ENCODE measurements at places on chromosomes 5 and 9.

- DNase-seq: no peak
Measured at GRCh38 chr9:79535534-79535933, 36.2 kb upstream of the TLE4 start.

- no peak for DNase-seq
Measured at GRCh38 chr9:89139455-89139854, 39.2 kb downstream of the SHC3 start.

DNA sequence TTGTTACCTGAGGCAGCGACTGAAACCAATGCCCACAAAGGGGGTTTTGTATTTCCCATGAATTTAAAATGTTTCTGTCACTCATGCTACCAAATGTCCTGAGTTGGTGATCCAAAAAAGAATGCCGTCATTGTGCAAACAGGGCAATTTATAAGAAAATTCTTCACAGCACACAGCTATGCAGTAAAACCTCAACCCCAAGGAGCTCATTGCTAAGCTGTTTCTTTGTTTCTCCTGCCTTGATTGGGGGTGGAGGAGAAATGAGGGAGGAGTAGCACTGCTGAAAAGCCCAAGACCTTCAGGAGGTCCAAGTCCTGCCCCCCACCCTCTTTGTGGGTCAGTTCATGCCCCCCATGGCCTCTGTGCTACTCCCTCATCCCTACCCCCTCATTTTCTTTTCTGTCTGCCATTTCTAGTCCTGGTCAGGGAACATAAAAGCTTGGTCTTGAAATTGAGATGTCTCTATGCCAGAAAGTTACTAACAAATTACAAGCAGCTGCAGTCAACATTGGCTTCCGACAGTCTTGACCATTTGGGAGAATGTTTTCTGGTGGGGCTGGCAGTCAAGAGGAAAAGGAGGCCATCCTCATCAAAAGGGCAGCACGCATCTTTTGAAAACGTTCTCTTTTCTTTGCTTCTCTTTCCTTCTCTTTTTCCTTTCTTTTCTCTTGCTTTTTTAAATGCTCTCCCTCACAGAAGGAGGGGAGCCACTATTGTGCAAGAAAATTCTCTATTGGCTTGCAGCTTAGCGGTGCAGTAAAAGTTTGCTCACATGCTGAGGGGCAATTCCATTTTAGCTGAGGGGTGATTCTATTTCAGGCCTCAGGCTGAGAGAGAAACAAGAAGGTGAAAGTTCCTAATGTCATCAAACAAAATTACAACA lies 133.3 kb downstream of the GCNT1 start:
- no peak for DNase-seq

GRCh38 chr5:140246378-140247122 lies 56.4 kb downstream of the PFDN1 start:
- DNase-seq: no peak
